ENCODE measurements at places on chromosomes 3 and 15. TPM values are rescaled to one million over a fixed set of nuclear protein-coding genes. Genes with fewer than 3 reads are reported as not detected.

ADGRG7 gene
- not detected for total RNA-seq

IMPG2 gene
- total RNA-seq = 0.81 TPM

RPL4 gene
- 4,116 TPM for total RNA-seq

IREB2 gene
- total RNA-seq = 18.5 TPM

LDHAL6B gene
- total RNA-seq = not detected

ZNF80 gene
- total RNA-seq = not detected

FAM107A gene
- 27.9 TPM for total RNA-seq

LAMB2 gene
- 600 TPM for total RNA-seq

KLF15 gene
- total RNA-seq = 92.6 TPM

NCBP2 gene
- 48.3 TPM for total RNA-seq

WDR93 gene
- total RNA-seq = 0.15 TPM

FES gene
- total RNA-seq = 46.6 TPM

CAMK2N2 gene
- total RNA-seq = not detected

DNA sequence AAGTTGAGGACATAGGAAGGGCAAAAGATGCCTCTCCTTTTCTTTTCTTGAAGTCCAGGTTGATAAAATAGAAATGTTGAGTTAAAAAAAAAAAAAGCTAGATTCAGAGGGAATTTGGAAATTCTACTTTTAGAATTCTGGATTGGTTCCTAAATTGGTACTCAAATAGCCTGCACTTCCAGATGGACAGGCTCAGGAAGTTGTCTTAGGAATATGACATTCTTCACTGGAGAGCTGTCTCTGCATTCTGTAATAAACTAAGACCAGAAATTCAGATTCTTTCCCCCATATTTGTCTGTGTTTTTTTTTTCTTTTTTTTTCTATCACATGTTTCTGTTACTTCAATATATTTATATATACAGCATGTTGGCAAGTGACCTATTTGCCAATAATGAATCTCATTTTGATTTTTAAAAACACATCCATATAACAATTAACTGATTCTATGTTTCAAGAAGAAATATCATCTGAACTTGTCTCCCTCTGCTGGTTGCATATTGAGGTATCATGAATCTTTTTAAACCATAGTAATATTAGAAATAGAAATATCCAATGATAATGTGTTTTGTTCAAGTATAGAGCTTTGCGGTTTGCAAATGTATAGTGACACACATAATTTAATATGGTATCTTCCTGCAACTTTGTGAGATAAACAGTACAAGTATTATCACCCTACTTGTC lies 8.5 kb upstream of the LSAMP start:
- ATAC-seq = no peak

GRCh38 chr15:70182858-70183695 lies 85.4 kb upstream of the TLE3 start:
- no peak for ATAC-seq

DNA sequence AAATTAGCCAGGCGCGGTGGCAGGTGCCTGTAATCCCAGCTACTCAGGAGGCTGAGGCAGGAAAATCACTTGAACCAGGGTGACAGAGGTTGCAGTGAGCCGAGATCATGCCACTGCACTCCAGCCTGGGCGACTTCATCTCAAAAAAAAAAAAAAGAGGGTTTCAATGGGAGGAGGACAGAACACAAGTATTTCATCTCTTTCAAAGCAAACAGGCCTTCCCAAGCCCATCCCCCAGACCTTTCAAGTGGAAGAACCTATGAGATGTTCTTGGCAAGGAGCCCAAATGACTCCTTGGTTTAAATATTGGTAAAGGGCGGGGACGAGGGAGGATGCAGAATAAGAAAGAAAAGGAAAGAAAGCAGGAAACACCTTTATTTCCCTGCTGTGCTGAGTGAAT lies 62.2 kb upstream of the MCF2L2 start:
- ATAC-seq = no peak

DNA sequence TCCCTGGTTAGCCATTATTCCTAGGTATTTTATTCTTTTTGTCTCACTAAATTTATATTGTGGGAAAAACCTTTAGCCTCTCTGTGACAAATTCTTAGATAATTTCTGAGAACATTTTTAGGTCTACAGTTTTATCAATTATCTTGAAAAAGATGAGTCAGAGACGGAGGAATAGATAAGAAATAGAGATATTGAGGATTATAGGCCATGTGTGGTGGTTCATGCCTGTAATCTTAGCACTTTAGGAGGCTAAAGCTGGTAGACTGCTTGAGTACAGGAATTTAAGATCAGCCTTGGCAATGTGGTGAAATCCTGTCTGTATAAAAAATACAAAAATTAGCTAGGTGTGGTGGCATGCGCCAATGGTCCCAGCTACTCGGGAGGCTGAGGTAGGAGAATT lies 960.2 kb downstream of the SQOR start:
- no peak for ATAC-seq

DNA sequence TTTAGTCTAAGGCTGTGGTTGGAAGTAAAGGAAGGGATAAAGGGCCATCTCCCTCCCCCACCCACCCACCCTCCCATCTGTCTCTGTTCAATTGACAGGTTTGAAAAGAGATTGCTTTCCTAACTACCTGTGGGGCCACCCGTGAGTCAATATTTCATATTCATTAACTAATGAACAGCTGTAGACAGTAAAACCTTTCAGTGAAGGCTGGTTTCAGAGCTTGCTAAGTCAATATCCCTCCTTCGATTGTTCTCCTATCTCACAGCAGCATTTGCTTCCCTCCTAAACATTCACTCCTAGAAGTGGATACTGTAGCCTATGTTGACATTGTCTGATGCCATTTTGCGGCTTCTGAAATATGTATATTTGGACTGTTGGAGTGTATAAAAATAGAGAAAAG lies 85.9 kb upstream of the SYNPR start:
- no peak for ATAC-seq

DNA sequence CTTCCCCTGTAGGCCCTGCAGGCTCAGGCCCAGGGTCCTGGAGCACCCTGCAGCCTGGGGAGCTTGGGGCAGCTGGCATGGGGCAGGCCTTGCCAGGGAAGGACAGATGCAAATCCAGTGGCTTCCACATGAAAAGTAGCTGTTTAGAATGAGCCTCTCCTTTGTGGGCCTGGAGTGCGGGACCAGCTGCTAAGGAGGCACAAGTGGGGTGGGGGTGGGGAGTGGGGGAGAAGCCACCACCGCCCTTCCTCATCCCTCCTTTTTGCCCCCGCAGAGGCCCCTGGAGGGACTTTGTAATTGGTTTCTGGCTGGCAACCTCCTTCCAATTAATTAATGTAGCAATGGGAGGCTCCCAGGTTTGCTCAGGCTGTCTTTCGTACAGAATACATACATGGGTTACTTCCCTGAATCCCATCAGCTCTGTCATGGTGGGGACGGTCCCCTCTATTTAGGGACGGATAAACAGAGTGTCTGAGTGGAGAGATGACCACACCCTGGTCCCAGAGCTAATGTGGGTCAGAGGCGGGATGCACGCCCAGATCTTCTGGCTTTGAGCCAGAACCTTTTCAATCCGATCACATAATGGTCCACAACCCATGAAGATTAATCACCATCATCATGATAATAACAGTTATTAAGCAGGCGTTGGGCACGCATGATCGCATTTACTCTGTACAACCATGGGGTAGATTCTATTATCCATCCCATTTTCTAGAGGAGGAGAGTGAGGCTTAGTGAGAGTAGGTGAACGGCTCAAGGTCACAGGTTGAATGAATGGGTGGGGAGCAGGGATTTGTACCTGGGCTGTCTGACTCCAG lies 6.2 kb downstream of the CORO2B start:
- ATAC-seq = no peak

DNA sequence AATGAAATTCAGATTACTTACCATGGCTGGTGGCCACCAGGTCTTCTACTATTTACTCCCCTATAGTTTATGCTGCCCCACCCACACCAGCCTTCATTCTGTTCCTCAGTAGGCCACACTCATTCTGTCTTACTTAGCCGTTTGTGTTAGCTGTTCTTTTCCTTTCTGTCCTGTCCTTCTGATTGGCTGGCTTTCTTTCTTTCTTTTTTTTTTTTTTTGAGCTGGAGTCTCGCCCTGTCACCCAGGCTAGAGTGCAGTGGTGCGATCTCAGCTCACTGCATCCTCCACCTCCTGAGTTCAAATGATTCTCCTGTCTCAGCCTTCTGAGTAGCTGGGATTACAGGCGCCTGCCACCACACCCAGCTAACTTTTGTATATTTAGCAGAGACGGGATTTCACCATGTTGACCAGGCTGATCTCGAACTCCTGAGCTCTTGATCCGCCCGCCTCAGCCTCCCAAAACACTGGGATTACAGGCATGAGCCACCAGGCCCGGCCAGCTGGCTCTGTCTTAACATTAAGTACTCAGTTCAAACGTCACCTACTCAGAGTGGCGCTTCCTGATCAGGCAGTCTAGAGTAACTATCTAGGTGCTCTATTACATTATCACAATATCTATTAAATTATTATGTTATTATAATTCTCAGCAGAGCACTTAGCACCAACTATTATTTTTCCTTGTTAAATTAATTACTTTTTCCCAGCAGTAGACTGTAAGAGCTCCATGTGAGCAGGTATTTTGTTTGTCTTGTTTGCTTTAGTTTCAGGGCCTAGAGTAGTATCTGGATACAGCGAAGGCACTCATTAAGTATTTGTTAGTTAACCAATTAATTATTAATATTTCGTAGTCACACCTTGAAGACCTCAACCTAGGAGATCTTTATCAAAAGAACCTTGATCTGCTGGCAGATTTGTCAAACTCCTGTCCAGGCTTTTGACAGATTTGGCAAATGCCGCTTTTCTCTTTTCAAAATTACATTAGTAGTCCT lies 6.4 kb downstream of the CMSS1 start:
- ATAC-seq = no peak

DNA sequence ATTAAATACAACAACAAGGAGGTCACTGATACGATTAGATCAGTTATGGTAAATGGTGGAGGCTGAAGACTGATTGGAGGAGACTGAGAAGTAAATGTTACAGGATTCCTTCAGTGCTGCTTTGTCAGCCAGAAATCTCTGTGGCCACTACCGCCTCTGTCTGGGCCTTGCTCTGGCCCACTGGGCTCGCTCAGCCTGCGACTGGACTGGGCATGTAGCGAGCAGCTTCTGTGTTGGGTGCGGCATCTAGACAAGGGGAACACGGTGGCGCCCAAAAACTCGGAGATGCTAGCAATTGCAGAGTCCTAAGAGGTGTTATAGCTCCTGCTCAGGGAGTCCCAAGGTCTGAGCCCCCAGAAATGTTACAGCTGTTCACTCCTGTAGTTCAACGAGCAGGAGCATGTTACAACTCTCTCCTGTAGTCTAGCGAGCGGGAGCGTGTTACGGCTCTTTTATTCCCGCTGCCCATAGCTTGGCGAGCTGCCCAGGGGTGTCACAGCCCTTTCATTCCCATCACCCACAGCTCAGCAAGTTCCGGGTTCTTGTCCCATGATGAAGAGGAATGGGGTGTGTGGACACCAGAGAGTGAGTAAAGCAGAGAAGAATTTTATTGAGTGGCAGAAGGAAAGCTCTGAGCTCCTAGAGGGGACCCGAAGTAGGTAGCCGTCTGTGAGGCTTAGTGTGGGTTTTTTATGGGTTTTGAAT lies 24.7 kb downstream of the SLC15A2 start:
- no peak for ATAC-seq

DNA sequence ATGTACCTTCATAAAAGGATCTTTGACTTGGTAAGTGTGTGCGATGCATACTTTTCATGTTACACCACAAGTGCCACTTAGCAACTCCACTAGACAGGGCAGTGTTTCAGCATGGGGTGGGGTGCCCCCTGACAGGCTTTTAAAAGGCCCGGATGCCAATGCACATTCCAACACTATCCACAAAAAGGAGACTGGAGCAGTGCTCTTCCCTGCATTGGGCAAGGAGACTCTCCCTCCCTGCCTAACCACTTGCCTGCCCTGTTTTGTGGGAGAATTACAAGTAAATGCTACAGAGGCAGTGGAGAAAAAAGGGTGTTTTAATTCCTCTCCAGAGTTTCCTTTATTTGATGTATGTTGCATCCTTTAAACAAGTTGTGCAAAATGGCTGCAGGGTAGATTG lies 1.7 kb upstream of the RARB start:
- no peak for ATAC-seq

DNA sequence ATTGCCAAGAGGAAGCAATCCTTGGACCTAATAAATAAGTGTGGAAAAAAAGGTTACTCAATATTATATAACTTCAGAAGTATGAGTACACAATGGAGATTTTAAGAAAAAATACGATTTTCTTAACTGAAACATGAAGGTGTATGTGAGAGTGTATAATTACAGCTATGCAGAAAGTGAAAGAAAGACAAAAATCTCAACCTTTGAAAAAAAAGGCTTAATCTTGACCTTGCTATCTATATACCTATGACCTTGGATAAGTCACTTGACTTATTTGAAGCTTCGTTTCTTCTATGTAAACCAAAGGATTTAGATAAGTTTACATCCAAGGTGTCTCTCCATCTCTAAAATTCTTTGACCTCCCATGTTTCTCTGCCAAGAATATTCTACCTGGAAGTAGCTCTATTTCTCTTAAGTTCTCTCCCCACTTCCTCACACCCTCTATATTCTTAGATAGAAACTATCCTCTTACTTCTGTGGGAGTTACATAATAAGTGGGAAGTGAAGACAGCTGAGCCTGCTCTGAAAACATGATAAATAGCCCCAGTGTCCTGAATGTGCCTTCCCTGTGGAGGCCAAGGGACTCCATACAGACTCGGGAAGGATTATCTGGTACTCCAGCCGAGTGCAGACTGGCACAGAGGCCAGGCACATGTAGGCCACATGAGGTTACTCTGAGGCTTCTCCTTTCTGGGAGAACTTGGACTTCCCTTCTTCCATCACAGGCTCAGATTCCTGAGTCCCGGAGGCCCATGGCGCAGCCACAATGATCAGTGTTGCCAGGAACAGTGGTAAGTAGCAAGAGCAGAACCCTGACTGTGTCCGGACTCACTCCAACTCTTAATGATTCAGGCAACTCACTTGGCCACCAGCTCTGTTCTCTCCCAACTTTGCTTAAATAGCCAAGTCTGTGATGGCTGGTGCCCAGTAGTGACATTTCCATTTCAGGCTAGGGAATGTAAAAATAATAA lies 166.8 kb upstream of the COL8A1 start:
- peak; percentile 55 for ATAC-seq

GRCh38 chr3:156489462-156489911 lies 65.4 kb downstream of the SSR3 start:
- peak; percentile 71 for ATAC-seq

GRCh38 chr3:155326901-155327300 lies 33.4 kb upstream of the STRIT1 start:
- no peak for ATAC-seq

- peak; percentile 46 for ATAC-seq
Measured at GRCh38 chr3:4644951-4645350, 151.8 kb downstream of the ITPR1 start.

DNA sequence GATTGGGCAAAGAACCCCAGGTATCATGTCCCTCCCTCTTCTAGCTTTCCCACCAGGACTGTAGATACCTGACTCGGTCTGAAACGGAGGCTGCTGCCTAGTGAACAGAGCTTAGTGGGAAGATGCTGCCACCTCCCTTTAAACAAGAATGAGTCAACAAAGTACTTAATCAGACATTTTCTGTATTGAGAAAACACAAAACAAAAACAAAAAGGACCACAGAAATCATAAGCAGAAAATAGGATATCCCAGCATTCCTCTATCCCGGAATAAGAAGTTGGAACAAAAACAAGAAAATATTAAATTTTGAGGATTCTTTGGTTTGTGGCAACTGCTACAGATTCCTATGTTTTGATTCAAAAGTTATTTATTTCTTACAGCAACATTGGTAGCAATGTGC lies 51.7 kb upstream of the COL8A1 start:
- ATAC-seq = no peak

GRCh38 chr15:73838831-73839426 lies 34.4 kb upstream of the TBC1D21 start:
- peak; percentile 71 for ATAC-seq

Measured in gastroesophageal sphincter (tissue), 4 donors.